ENCODE measurements at places on chromosomes 12 and 14. TPM values are rescaled to one million over a fixed set of nuclear protein-coding genes. Genes with fewer than 3 reads are reported as not detected.
A peak's percentile ranks its signal among the peaks of the same experiment; 100 is the strongest.

IRAK4 gene
- total RNA-seq, result 41.4 TPM

RNASE3 gene
- not detected for total RNA-seq

DNA sequence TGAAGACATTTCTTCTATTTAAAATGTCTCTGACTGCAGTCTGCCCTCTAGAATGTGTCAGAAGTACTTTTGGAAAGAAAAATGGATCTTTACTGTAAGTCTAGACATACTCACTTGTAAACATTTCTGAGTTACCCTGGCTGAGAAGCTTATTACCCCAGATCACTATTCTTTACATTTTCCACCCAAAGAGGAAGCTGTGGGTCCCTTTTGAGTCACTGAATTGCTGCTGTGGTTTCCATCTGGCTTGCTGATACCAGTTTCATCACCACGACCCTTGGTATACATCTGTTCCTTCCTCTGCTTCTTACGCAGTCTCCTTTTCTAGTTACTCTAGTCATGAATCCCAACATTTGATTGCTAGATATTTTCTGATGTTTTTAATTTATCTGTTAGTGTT lies 20.2 kb upstream of the CLEC4D start:
- DNase-seq, result peak; percentile 65

GRCh38 chr14:70415788-70416187 lies 1.1 kb downstream of the SYNJ2BP start:
- no peak for DNase-seq

- no peak for DNase-seq
These were observed 27.7 kb upstream of the CAND1 start for GRCh38 chr12:67241482-67241881.

DNA sequence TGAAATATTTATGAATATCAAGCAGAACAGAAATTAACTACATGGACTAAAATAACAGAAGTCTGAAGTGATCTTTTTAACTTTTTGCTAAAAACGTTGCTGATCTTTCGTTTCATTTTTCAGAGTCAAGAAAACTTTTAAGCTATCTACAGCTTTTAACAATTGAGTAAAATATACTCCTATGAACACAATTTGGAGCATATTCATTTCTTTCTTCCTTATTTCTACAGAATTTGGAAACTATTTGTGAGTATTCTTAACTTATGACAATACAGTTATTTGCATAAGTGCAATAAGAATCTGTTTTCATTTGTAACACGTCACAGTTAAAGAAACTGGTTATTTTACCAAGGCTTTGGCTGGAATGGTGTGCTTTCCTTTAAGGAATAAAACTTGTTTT lies 21.0 kb upstream of the B4GALNT1 start:
- DNase-seq, result no peak

Data from activated T-cell treated with anti-CD3 and anti-CD28 coated beads, Interleukin-2, amount 50 U/mL, for 72 hours (primary cell).